Substantia nigra (tissue), 51 donors: ENCODE measurements at places on chromosomes 2 and 18.

DNA sequence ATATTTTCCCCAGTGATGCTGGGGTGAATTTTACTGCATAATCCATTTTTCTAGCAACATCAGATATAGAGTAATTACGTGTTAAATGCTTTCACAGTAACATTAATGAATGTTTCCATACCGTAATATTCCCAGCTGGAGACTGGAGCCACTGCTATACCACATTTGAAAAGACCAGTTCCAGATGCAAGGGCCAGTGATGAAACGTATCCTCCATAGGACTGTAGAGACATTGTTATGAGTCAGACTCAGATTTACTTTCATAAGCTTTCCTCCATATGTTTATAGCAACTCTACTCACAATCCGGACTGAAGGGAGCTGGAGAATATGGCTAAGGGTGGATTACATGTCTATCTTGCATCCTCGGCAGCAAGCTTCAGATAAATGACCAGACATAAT lies 22.7 kb upstream of the GCG start:
- no peak for DNase-seq

- DNase-seq: no peak
Observed at GRCh38 chr2:156038021-156038420, 294.5 kb downstream of the NR4A2 start.

GRCh38 chr18:12317664-12318333 lies 9.8 kb downstream of the TUBB6 start:
- no peak for DNase-seq

- DNase-seq: no peak
Observed at GRCh38 chr18:44602845-44603244, 77.8 kb upstream of the SETBP1 start.

DNA sequence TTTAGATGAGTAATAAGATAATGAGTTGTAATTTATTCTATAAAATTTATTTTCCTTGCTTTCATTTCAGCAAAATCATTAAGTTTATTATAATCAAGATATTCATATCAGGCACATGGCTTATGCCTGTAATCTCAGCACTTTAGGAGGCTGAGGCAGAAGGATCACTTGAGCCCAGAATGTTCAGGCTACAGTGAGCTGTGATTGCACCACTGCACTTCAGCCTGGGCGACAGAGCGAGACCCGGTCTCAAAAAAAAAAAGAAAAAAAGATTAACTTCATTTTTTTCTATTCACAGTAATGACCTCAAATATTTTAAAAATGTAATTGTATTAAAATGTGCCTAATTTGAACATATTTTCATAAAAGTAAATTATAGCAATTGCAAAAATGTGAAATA lies 67.9 kb downstream of the ACYP2 start:
- DNase-seq: no peak
